ENCODE measurements at places on chromosomes 2 and 18. TPM values are rescaled to one million over a fixed set of nuclear protein-coding genes. Genes with fewer than 3 reads are reported as not detected.

- no peak for DNase-seq
These were observed 19.0 kb downstream of the CLUL1 start for GRCh38 chr18:615773-616172.

DNA sequence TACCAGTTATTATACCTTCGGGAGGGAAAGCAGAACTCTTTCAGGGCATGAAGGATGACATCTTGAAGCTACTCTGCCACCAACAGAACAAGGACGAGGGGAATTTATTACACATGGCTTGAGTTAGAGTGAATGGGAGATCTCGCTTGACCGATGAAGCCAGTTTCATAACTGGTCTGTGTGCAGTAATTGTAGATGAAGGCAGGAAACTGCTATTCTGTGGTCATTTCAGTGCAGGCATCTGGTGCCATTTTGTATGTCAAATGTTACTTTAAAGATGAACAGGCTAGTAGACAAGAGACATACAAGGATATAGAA lies 20.5 kb downstream of the GREB1 start:
- DNase-seq, result no peak

DNA sequence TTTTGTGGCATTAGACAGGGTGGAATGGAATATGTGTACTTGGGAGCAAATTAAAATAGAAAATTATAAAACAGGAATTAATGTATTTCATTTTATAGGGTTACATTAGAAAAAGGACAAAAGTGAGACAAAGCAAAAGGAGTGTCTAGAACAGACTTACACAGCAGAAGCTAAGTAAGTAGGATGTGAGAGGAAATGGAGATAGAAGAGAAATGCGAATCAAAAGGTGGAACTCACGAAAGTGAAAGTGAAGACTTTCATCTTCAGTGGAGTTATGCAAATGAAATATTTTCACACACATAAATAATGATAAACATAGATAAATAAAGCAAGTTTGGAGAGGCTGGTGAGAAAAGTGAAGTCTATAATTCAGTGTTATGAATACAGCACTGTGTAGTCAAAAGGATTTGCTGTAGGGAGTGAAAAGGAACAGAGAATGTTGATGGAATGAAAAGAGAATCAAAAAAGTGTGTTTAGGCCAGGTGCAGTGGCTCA lies 94.8 kb downstream of the DLGAP1 start:
- DNase-seq, result no peak

DNA sequence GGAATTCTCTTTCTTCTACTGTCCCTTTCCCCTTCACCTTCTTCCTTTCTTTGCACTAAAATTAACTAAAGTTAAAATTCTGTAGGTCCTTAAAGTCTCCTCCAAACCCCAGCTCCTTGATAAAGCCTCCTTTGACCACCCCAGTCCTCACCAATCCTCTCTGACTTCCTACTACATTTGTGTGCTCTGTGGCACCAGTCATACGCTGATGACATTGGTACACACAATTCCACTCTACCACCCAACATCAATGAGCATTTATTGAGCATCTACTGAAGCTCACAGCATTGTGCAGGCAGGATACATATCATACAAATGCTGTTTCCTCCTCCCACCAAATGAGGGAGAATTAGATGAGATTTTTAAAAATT lies 4.5 kb upstream of the SP5 start:
- no peak for DNase-seq

VWA3B gene
- total RNA-seq, result not detected

GRCh38 chr2:20061476-20061875 lies 10.0 kb upstream of the LAPTM4A start:
- no peak for DNase-seq

TBR1 gene
- not detected for total RNA-seq

DNA sequence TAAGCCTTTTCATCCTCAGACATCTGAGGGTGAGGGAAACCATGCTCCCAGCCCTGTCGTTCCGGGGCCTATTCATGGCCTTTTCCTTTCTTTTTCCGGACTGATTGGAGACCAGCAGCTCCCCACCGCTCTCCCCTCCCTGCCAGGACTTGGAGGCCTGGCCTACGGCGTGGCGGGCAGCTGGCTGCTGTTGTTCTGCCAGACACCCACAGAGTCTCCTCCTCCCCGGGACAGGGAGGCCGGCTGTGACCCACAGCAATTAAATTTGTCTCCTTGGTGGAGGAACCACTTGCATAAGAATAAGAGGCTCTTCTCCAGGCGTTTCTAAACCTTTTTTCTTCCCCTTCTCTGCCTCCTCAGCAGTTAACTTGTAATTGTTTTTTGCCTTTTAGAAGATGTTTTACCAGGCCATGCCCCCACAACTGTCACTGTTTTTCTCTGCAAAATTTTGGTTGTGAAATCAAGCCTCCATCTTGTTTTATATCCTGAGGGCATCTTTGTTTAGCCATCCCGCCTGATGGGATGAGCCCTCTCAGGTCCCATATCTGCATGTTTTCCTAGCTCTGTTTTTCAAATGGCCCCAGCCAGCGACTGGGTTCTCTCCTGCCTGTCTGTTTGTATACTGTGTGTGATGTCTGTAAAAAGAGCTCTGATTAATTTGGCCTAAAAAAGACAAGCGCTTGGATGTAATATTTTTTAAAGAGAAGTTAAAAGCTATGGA lies 1060.0 kb upstream of the DDX18 start:
- DNase-seq, result no peak

GRCh38 chr2:132430895-132431294 lies 14.3 kb downstream of the GPR39 start:
- DNase-seq, result no peak

- DNase-seq, result peak; percentile 13
These were observed 124.1 kb downstream of the DNAH6 start for GRCh38 chr2:84640411-84640810.

GRCh38 chr2:179234658-179235240 lies 29.9 kb downstream of the SESTD1 start:
- DNase-seq, result no peak

DNA sequence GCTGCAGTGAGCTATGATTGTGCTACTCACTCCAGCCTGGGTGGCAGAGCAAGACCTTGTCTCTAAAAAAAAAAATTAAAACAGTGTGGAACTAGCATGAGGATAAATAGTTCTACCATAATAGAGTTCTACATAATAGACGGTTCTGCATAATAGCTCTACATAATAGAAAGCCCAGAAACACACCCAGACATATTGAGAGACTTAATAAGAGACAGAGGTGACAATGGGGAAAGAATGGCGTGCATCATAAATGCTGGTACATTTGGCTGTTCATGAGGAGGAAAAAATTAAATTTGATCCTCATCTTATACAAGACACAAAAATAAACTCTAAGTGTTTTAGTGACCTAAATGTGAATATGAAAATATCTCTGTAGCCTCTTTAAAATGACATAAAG lies 58.5 kb downstream of the PTRHD1 start:
- no peak for DNase-seq

TCF23 gene
- total RNA-seq, result not detected

DNA sequence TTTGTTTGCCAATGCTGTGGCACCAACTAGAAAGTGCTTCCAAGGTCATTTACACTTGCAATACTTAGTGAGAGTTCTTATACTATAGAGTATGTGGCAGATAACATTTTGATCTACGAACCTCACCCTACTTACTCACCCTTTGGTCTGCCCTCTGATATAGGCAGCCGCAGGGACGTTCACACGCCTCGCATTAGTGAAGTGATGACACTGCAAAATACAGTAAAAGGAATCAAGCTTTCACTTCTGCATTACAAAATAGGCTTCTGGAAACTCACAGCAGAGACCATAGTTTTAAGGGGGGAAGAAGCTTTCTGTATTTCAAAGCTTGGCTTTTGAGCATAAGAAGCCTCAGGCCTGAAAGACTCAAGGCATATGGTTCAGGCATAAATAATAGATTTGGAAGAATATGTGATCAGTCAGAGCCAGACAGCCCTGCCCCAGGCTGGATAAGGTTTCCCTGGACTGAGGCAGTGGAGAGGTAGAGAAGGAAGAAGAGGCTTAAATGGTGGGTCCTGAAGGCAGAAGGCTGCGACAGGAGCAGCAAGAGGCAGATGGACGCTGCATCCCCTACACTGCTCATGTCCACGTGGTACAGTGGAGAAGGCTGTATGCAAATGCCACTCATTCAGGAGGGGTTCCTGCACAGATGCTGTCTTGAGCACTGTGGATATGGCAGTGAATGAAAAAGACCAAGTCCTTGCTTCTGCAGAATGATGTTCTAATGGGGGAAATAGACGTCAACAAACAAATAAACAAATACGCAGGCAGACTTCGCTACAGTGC lies 63.1 kb downstream of the FECH start:
- no peak for DNase-seq

GRCh38 chr2:188114014-188114413 lies 177.7 kb upstream of the GULP1 start:
- no peak for DNase-seq

DNA sequence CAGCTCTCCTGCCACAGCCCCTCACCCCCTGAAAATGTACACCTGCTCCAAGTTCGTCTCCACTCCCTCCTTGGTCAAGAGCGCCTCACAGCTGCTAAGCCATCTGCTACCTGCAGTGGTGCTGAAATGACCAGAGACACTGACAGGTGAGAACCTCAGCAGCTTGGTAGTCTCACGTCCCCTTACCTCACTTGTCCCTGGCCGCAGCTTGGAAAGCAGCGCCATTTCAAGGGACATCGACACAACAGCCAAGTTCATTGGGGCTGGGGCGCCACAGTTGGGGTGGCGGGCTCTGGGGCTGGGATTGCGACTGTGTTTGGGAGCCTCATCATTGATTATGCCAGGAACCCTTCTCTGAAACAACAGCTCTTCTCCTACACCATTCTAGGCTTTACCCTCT lies 47.5 kb downstream of the ANKRD44 start:
- no peak for DNase-seq

DNA sequence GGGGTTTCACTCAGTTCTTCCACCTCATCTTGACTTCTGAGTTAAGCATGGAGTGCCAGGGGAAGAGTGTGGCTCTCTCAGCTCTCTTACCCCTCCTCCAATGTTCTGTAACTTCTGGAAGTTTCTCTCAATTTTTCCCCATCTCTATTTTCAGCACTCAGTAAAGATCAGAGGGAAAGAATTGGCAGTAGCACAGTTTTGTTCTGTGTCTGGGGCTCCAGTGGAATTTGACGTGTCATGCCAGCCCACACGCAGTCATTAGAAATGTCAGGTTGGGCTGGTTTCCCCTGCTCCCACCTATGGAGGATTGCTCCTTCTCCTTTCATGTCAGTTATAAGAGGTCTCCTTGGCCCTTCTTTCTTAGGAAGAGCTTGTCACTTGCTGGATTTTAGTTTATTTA lies 104.6 kb upstream of the COL3A1 start:
- no peak for DNase-seq

ALPI gene
- not detected for total RNA-seq

ACMSD gene
- total RNA-seq, result not detected

- DNase-seq, result no peak
These were observed 6.5 kb downstream of the EFEMP1 start for GRCh38 chr2:55917117-55917516.

DNA sequence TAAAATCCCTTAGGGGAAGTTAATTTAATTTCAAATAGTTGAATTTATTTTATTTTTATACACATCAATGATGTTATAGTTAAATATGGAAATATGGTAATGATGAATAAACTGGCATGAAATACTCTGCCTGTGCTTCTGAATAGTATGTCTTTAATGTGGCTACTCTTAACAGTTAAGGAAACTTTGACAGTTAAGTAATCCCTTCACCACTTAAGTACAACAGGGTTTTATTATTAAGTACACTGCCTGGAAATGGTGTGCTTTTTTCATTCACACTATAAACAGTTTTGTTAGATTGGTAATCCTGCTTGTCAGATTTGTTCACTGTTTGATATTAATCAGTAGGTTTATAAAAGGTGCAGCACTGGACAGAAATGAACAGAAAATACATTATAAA lies 412.0 kb upstream of the ZEB2 start:
- DNase-seq, result no peak

GRCh38 chr18:44909191-44909719 lies 228.6 kb downstream of the SETBP1 start:
- peak; percentile 31 for DNase-seq

GRCh38 chr2:54546923-54547720 lies 91.0 kb downstream of the SPTBN1 start:
- DNase-seq, result no peak

RTP5 gene
- not detected for total RNA-seq

GRCh38 chr2:202147775-202148174 lies 74.7 kb downstream of the KIAA2012 start:
- DNase-seq, result peak; percentile 25

DNA sequence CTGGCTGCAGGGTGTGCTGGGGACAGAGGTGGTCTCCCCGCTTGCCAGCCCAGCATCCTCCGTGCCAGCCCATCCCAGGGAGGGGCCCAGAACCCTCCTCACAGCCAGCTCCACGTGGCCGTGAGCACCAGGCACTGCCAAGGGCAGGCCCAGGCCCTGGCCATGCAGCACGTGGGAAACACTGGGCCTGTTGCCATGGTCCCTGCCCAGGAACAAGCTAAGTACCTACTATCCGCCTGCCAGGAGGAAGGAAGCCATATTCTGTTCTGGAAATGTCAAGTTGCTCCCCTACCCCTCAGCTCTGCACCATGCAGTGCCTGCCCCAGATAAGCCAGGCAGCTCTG lies 250.6 kb downstream of the CYP26B1 start:
- DNase-seq, result peak; percentile 97

GRCh38 chr18:77676910-77677309 lies 427.3 kb downstream of the GALR1 start:
- no peak for DNase-seq

TNFRSF11A gene
- total RNA-seq, result 0.25 TPM

GRCh38 chr2:180907731-180908130 lies 72.7 kb upstream of the UBE2E3 start:
- DNase-seq, result no peak

DNA sequence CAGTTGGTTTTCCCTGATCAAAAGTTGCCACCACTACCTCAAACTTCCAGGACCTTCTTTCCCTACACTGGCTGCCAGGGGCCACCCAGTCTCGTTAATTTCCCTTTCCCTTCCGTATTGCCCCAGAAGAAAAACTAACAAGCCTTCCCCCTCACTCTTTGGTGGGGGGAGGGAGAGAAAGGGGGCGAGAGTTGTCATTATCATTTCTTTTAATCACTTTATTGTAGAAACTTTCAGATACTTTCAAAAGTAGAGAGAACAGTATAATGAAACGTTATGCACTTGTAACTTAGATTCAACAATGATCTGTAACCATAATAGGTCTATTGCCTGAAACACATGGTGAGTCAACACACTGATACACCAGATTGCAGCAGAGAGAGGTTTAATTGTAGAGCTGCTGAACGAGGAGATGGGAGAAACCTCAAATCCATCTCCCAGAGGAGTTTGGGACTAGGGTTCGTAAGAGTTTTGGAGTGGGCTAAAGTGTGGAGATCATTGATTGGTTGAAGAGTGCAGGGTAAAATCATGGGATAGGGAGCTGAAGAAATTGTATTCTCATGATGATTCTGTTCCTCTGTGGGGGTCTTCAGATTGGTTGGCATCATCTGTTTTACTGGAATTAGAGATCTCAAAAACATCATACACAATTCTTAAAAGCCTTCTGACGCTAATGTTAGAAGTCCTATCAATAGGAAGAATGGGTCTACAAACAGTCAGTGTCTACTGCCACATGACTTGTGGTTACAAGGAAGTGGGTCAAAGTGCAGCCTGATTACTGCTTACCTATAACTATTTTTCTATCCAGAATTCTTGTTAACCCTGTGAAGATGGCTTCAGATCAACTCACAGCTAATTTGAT lies 2.6 kb upstream of the RNF149 start:
- DNase-seq, result no peak
